ENCODE measurements at places on chromosomes 4 and X.

DNA sequence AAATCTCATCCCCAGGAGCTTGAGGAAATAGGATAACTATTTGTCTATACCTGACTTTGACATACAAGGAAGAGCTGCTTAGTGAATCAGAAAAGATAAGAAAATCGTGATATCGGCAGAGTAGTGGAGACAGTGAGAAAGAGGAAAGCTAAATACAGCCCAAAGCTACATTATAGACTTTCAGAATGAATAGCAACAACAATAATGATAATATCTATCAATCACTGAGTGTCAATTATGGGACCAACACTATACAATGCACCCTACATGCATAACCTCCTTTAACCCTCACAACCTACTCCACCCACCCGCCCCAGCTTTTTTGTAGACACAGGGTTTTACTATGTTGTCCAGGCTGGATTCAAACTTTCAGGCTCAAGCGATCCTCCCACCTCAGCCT lies 205.1 kb downstream of the PPP3CA start:
- DNase-seq = no peak

GRCh38 chr4:170106900-170107299 lies 17.1 kb upstream of the AADAT start:
- no peak for DNase-seq

- no peak for DNase-seq
Measured at GRCh38 chr4:107269175-107269574, 233.1 kb upstream of the DKK2 start.

DNA sequence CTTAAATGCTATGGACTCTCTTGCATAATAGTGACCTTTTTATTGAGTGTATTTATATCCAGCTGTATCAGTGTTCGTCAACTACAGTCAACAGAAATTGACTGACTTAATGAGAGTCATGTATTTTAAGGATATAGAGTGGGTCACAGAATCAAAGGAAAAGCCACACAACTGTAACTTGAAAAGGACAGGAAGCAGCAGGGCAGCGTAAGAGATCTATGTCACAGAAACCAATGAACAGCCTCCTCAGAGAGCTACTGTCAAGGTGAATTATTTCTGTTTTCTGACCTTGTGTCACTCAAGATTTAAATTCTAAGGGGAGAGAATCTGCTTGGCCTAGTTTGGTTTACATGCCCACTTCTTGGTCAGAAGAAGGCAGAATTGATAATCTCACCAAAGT lies 94.1 kb upstream of the FRAS1 start:
- no peak for DNase-seq

- DNase-seq = no peak
Measured at GRCh38 chr4:24287096-24287495, 297.3 kb downstream of the DHX15 start.
